ENCODE measurements at places on chromosomes 7 and 10. TPM values are rescaled to one million over a fixed set of nuclear protein-coding genes. Genes with fewer than 3 reads are reported as not detected.

POLD2 gene
- total RNA-seq, result 166 TPM

SPDYE6 gene
- total RNA-seq, result not detected

CHN2 gene
- not detected for total RNA-seq

KCNMA1 gene
- 69.4 TPM for total RNA-seq

SPDYE2B gene
- total RNA-seq, result not detected

POP7 gene
- 88.2 TPM for total RNA-seq

CPVL gene
- total RNA-seq, result 0.55 TPM

EBF3 gene
- total RNA-seq, result 0.20 TPM

GFRA1 gene
- 10.0 TPM for total RNA-seq

STRIP2 gene
- total RNA-seq, result 9.8 TPM

PHKG1 gene
- total RNA-seq, result 1.9 TPM

IDI2 gene
- not detected for total RNA-seq

CCDC146 gene
- 0.48 TPM for total RNA-seq

ENTPD1 gene
- total RNA-seq, result not detected

ANKRD1 gene
- 14.1 TPM for total RNA-seq

PRPS1L1 gene
- total RNA-seq, result not detected

HTR5A gene
- total RNA-seq, result not detected

PRKCQ gene
- total RNA-seq, result 3.5 TPM

CALCR gene
- total RNA-seq, result not detected

FKBP9 gene
- 93.5 TPM for total RNA-seq

HECW1 gene
- 14.9 TPM for total RNA-seq

RELN gene
- 0.01 TPM for total RNA-seq

ATOH7 gene
- 0.20 TPM for total RNA-seq

RPEL1 gene
- total RNA-seq, result 0.09 TPM

ATG9B gene
- total RNA-seq, result 0.42 TPM

TACR2 gene
- total RNA-seq, result 0.10 TPM

KCP gene
- 0.09 TPM for total RNA-seq

CPN1 gene
- total RNA-seq, result 0.20 TPM

BTBD16 gene
- 1.7 TPM for total RNA-seq

CPED1 gene
- total RNA-seq, result not detected

AKR1E2 gene
- total RNA-seq, result 6.6 TPM

SCART1 gene
- 0.17 TPM for total RNA-seq

DKK1 gene
- 445 TPM for total RNA-seq

HMX2 gene
- total RNA-seq, result not detected

All from A549 treated with GW870086 at 1 μM for 4 hours (cell line).